H54 (cell line): ENCODE measurements at places on chromosomes 6 and 20.

- DNase-seq: peak; percentile 59
Observed at GRCh38 chr6:31763619-31763940, 1.1 kb downstream of the SAPCD1 start.

DNA sequence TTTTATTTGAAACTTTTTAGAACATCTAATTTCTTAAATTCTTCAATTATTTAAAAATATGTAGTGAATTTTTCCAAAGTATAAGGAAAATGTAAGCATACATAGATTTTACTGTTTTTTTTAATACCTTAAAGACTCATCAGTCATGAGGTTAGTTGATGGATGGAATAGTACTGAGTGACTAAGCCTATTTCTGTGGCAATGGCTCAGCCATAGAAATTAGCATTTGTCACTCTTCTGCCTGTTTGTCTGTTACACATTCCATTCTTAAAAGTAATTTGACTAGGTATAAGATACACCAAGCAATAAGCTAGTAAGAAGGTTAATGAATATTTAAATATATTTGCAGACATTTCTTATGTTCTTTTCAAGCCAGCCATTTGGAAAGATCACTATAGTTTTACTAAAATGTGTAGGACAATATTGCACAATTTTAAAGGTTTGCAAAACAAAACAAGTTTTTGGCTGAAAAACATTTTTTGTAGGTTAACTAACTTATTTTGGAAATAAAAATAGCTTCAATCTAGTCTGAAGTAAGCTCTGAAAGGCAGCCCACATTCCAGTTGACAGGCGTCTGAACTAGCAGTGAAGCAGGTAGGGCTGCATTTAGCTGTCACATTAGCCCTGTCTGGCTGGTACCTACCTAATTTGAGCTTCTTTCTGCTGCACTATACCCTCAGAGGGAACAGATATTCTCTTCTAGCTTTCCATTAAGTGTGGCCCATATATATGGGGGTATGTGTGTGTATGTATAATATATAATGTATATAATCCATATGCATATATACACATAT, 385.7 kb downstream of the GRIK2 start:
- DNase-seq: no peak

DNA sequence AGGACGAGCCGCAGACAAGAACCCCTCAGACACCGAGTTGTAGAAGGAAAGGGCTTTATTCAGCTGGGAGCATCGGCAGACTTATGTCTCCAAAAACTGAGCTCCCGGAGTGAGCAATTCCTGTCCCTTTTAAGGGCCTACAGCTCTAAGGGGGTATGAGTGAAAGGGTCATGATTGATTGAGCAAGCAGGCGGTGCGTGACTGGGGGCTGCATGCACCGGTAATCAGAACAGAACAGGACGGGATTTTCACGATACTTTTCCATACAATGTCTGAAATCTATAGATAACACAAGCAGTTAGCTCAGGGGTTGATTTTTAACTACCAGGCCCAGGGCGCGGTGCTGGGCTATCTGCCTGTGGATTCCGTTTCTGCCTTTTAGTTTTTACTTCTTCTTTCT, 226.4 kb upstream of the PLCB4 start:
- DNase-seq: no peak

- peak; percentile 91 for DNase-seq
Observed at GRCh38 chr20:34907616-34908469, 31.4 kb downstream of the ACSS2 start.

DNA sequence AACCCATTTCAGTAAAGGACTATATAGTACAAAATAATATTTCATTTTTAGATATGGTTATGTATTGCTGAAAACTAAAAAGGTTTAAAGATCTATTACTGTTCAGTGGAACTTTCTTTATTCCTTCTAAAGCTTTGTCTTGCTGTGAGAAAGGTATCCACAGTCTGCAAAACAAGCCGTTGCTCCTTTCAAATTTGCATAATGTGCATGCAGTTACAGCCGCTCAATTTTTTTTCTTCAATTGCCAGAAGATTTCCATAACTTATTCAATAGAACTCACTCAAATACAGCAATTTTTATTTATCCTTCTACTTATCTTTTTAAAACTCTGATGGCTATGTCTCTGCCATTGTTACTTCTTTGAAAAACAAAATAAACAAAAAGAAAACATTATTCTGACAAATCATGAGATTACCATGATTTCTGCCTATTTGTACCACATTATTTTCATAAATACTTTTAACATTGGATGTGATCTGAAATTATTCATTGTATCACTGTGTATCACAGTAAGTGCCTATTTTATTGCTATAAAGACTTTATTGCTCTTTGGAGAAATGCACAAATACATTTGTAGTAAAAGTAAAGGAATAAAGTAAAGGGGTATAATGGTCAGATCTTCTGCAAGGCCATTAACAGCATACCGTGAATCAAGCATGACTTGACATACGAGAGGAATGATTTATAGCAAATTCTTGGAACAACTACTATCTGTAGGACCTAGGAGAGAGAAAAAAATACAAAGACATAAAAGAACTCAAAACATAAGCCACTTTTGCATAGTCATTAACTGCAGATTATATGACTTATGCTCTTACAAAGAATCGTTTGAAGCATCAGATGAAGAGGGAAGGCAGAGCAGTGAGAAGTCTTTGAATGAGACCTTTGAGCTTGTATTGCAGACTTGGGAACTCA, 29.6 kb upstream of the HBS1L start:
- no peak for DNase-seq

GRCh38 chr20:44533928-44534327, 12.1 kb upstream of the SERINC3 start:
- no peak for DNase-seq

DNA sequence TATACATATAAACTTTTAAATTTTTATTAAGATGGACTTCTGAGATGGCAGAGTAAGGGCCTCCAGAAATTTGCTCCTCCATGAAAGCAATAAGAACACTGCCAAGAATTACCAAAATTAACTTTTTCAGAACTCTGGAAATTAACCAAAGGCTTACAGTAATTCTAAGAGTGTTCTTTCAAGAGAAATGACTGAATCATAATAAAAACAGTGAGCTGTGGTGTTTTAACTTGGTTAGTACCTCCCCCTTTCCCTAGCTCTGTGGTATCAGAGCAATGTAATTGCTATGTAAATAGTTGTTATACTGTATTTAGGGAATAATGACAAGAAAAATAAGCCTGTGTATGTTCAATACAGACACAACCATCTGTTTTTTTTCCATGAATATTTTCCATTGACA, 19.0 kb downstream of the HECA start:
- DNase-seq: no peak
